ENCODE measurements at places on chromosomes 12 and 14.

DNA sequence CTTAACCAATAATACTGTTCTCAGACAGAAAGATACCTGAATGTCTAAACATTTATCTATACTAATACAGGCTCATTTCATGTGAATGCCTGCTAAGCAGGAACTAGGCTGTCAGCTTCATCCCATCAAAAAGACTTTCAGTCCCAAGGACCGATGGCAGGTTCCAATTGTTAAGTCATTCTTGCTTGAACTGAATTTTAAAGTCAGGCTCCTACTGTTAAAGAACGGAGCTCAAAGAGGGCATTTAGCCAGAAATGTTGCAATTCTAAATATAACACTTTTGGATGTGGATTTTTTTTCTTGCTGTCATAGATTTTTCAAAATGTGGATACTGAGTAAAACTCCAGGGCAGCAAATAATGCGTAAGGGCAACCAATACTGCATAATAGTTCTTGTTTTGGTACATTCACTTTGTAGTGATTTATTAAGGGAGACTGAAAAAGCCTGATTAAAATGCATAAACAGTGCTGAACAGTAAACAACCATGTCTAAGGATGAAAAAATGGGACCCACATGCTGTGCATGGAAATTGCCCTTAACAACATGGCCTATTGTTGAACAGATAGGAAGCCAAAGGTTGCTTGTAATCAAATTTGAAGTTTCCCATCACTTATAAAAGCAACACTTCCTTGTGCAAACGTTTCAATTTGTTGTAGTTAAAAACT is 38.6 kb upstream of the DBX2 start:
- no peak for DNase-seq

- DNase-seq = no peak
These were observed 44.2 kb downstream of the CLMN start for GRCh38 chr14:95275494-95275893.

- DNase-seq = no peak
These were observed 361.1 kb upstream of the CLEC14A start for GRCh38 chr14:38616959-38617358.

DNA sequence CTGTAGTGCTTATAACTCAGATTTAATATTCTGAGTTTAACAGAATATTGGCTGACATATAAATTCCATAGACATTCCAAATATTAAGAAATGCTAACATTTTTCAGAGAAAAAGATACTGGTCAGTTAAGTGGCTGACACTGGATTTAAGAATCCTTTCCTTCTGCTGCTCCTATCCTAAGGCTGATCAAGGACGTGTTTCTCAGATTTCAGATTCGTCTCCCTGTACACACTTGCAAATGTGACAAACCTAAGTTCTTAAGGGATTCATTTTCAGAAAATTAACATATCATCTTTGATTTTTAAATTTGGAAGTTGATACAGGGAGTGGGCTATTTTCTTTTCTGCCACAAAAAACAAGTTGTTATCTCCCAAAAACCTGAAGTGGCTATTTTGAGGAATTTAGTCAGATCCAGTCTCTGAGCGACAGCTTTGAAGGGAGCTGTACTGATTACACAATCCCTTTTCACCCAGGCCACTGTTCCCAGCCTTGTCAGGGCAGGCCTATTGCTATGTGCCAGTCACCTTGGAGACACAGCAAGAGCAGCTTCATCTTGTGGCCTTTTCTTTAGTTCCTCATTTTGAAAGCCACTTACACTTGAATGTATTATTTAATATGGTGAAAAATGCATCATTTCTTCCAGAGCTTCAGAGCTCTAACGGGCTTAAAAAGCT is 370.6 kb downstream of the KCNH5 start:
- no peak for DNase-seq

GRCh38 chr14:99966912-99967311 is 98.3 kb upstream of the EVL start:
- no peak for DNase-seq

DNA sequence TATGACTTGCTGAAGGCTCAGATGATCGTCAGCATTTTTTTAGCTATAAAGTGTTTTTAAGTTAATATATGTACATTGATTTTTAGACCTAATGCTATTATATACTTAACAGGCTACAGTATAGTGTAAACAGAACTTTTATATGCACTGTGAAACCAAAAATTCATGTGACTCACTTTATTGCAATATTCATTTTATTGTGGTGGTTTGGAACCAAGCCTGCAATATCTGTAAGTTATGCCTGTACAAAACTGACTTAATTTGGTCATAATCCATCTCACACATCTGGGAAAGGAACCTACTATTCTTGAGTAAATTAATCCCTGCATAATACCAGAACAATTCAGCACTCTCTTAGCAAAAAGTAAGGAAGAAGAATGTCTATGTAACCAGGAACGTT is 390.7 kb downstream of the SYT1 start:
- no peak for DNase-seq

DNA sequence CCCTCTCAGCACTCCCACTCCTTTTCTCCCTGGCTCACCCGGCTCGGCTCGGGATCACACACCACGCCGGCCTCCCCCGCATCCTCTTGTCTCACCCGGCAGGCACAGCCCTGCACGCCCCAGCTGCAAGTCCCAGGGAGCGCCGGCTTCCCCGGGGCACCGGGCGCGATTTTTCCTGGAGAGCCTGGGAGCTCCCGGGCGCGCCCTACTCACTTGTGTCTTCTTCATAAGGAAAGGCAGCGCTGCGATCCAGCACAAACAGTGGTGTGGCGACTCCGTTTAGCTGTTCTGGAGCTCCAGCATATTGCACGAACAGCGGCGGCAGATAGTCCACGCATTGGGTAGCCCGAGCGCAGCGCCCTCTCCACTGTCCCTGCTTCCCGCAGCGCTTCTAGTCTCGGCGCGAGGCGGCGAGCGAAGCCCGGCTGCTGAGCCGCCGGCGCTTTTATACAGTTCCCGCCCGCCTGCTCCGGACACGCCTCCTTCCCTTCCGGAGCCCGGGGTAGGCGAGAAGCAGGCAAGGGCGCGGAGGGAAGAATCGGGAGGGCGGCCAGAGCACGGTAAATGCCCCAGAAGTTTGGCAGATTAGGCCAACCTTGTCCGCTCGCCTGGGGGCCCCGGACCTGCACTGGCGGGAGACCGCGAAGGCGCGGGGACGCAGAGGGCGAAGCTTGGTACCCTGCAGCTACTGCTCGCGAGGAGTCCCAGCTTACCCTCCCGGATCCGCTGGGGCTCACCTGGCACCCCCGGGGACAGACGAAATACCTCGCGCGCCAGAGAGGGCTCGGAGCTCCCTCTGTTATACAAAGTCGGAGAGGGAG is at the start of gene KITLG:
Gene KITLG (minus strand): TSS at position 421 of the 821 bp plus-strand sequence. CDS start 193 bp downstream, at position 228.
- peak; percentile 37 for DNase-seq

DNA sequence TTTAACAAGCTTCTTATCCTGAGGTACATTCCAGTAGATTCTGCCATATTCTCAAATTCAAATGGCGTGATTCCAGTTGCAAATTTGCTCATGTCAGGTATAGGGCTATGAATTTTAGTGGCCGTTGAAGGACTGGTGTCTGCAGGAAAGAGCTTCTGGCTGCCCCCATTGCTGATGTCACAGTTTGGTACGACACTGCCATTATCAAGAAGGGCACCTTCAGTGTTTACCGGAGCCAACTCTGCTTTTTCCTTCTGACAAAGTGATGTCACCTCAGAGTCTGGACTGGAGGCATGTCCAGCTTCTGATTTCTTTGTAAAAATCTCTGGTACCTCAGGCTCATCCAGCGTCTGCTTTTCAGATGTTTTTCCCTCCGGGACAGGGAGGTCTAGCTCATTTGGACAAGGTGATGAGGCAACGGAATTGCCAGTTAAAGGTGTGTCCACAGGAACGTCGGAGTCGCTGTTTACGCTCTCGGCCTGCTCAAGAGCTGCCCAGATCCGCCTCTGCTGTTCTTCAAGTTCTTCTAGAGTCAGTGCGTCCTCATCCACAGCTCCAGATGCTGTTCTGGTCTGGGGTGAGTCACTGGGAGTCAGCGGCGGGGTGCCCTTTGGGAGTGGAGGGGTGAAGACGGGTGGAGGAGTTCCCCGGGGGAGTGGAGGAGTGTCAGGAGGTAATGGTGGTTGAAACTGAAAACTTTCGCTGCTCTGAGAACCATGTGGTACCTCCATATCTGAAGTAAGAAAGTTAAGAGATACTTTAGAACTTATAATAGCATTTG is 27.0 kb downstream of the ZCCHC8 start:
- DNase-seq = no peak

- DNase-seq = no peak
These were observed 35.1 kb downstream of the RDH12 start for GRCh38 chr14:67736771-67737170.

DNA sequence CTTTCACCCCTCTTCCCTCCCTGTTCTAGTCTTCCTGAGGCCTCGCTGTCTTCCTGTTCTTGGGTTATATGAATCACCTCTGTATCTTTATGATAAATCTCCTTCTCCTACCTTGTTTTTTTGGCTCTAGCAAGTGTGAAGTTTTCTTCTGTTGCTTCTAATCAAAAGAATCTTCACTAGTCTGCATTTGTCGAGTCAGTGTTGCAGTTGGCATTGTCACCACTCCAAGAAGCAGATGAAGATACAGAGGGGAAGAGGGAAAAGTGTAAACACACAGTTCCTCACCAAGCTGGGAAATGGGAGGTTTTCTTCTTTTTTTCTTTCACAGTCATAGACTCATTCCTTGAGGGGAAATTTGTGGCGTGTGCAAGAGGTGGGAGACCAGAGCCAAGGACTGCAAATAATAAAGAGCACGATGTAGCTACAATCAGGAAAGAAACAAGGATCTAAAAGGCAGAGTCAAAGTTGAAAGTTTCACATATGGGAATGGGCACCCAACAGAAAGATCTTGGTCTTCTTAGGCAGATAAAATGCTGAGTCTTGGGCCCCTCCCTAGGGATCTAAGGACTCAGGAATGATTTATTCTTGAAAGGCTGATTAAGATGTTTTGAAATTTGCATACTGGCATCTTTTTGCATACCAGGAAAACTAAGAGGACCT is 22.2 kb upstream of the PRICKLE1 start:
- no peak for DNase-seq

GRCh38 chr12:58914457-58914856 is 5.8 kb downstream of the LRIG3 start:
- no peak for DNase-seq

DNA sequence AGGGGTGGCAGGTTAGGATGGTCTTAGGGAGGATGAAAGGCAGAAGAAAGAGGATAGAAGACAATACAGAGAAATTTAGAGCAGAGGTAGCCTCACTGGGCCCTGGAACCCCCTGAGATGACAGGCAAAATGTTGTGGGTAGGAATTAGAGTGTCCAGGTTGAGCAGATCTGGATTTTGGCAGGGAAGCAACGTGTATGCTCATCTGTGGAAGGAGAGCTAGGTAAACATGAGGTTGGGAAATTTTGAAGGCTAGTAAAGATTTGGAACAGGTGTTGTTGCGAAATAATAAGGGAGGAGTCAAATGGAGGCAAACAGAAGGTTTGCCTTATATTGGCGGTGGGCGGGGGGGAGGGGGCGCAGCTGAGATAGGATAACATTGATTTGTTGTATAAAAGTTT is 5.3 kb downstream of the HSD17B6 start:
- DNase-seq = no peak

DNA sequence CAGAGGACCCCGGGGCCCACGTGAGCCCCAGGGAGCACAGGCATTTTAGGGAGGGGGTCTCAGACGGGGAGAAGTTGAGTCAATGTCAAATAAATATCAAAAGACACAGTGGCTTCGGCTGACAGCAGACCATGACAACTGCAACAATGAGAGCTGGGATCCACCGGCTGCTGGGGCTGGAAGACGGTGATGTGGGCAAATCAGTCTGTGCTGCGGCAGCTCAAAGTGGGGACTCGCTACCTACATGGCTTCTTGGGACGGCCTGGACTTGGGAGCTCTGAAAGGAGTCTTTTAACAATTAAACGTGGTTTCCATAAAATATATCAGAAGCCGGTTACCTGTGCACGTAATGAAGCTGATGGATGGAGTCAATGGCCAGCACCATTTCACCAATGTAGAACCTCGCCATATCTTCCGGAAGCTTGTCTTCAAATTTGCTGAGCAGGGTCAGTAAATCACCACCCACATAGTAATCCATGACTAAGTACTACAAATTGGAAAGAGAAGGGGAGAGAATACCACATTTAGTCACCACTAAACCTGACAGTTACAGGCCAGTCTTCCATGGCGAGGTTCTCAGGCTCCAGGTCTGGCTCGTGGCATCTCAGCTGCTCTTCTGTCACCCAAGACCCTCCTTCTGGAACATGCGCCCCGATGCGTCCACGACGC is 58.0 kb downstream of the CDC42BPB start:
- no peak for DNase-seq

DNA sequence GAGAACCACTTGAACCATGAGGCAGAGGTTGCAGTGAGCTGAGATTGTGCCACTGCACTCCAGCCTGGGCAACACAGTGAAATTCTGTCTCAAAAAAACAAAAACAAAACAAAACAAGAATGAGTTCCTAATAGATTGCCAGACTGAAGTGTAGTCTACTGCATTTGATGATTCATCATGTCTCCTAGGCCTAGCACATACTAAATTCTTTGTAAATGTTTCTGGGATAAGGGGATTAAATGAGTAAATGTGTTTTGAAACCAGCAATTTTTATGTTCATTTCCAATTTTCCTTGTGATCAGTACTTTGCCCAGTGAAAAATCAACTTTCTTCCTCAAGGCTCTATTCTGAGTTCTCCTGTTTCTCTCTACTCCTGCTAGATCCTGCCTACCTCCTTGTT is 2.9 kb upstream of the DYRK2 start:
- DNase-seq = no peak

GRCh38 chr14:74829251-74829650 is 46.7 kb downstream of the PROX2 start:
- no peak for DNase-seq

DNA sequence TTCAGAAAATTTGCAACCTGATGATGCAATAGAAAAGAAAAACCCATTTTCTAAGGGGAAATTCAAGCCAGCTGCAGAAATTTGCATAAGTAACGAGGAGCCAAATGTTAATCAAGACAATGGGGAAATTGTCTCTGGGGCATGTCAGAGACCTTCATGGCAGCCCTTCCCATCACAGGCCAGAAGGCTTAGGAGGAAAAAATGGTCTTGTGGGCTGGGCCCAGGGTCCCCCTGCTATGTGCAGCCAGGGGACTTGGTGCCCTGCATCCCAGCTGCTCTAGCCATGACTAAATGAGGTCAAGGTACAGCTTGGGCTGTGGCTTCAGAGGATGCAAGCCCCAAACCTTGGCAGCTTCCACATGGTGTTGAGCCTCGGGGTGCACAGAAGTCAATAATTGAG is 28.2 kb upstream of the AVPR1A start:
- no peak for DNase-seq

GRCh38 chr12:28082096-28082495 is 108.2 kb upstream of the CCDC91 start:
- DNase-seq = no peak

- no peak for DNase-seq
These were observed 176.9 kb downstream of the MON2 start for GRCh38 chr12:62643486-62643885.

- no peak for DNase-seq
These were observed 73.5 kb downstream of the PPP2R5C start for GRCh38 chr14:101834800-101835547.

All from activated naive CD4-positive, alpha-beta T cell treated with anti-CD3 and anti-CD28 coated beads, Interleukin-2, amount 10 ng/mL, durations not matched to agents 7 days and 5 days (primary cell).